Calu3 (cell line): ENCODE measurements at places on chromosomes 2 and 18. TPM values are rescaled to one million over a fixed set of nuclear protein-coding genes. Genes with fewer than 3 reads are reported as not detected.

Gene PREPL
- total RNA-seq, result 43.0 and 43.4 TPM in 2 replicates

Gene GPR75
- total RNA-seq, result 5.4 and 7.5 TPM in 2 replicates

Gene UGT1A8
- not detected in 2 replicates for total RNA-seq

Gene CHRND
- total RNA-seq, result not detected in 2 replicates

Gene MOCOS
- total RNA-seq, result 24.5 and 25.7 TPM in 2 replicates

Gene SGO2
- total RNA-seq, result 18.0 and 22.9 TPM in 2 replicates

Gene PLCD4
- total RNA-seq, result 0.38 and 0.95 TPM in 2 replicates

Gene CRYGC
- total RNA-seq, result not detected in 2 replicates

DNA sequence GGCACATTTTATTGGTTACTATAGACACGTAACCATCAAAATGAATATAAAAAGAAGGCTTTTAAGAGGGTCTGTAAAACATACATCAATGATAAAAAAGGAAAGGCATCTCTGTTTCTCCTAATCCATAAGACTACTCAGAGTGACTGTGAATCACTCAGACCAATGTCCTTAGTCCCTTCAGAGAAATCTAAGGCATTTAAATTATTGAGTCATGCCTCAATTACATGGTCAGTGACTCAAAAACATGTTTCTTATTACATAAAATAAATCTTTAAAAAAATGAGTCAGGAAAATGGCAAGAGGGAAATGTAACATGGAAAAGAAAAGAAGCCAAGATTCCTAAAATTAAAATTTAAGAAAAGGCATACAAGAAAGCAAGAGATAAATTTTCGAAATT lies 146.6 kb downstream of the ERBB4 start:
- no peaks in the 10 kb centered on the region for H3K27me3 ChIP-seq
- no peaks in the 10 kb centered on the region for H3K36me3 ChIP-seq
- no peak overlapping the region for H3K4me3 ChIP-seq
- H3K27ac ChIP-seq, result no peak overlapping the region
- no peak for DNase-seq
- H3K4me1 ChIP-seq, result no peaks in the 10 kb centered on the region

GRCh38 chr2:194105358-194105757 lies 1551.7 kb upstream of the SLC39A10 start:
- no peaks in the 10 kb centered on the region for H3K27me3 ChIP-seq
- H3K4me3 ChIP-seq, result no peak overlapping the region
- H3K27ac ChIP-seq, result no peak overlapping the region
- DNase-seq, result no peak

DNA sequence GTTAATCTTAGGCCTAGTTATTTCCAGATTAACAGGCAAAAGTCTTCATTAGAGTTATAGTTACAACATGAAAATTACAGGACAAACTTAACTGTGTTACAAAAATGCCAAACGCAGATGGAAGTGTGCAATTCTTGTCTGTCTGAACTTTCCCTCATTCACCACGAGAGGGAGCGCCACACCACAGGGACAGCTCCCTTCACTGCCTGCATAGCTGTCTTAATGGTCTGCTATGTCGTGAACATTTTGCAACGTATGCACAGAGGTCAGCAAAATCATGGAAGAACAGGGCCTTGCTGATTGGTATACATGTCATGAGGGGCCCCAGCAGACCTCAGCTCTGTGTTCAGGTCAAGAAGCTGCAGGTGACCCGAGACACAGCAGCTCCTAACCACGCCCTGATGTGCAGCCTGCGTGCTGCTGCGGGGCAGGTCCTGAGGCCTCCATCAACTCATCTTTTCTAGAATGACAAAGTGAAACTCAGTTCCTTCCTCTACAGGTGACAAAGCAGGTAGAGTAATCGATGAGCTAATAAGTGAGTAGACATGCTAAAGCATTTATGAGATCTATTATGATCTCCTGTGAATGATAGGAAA lies 78.8 kb upstream of the ATP8B1 start:
- peaks cover 31% of the 10 kb centered on the region for H3K4me1 ChIP-seq
- no peak overlapping the region for H3K4me3 ChIP-seq
- H3K27ac ChIP-seq, result peak overlapping the region; percentile 37

GRCh38 chr2:242085941-242086621 lies 216.6 kb downstream of the RTP5 start:
- peak overlapping the region; percentile 39 for H3K4me3 ChIP-seq
- no peaks in the 10 kb centered on the region for H3K27me3 ChIP-seq
- DNase-seq, result no peak
- H3K27ac ChIP-seq, result peak overlapping the region; percentile 57
- peaks cover 32% of the 10 kb centered on the region for H3K4me1 ChIP-seq
- peaks cover 29% of the 10 kb centered on the region for H3K36me3 ChIP-seq

DNA sequence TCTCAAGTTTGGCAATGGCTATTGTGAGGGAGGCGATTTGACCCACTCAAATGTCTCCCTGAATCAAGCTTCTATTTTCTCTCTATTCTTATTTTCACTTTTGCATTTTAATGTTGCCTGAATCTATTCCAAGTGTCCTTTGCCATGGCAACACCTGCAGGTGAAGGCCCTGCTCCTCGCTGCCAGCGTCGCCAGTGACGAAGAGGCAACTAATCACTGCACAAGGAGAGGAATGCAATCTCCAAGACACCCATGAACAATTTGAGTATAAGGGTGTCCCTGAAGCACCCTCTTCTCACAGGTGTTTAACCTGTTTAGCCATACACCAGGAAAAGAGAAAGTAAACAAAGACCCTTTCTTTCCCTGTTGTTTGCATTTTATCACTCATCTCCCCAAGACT lies 165.6 kb upstream of the VRK2 start:
- no peak overlapping the region for H3K27ac ChIP-seq
- peaks cover 8% of the 10 kb centered on the region for H3K4me1 ChIP-seq
- no peaks in the 10 kb centered on the region for H3K36me3 ChIP-seq

- no peaks in the 10 kb centered on the region for H3K27me3 ChIP-seq
- peaks cover 61% of the 10 kb centered on the region for H3K4me1 ChIP-seq
- H3K4me3 ChIP-seq, result no peak overlapping the region
- peak overlapping the region; percentile 96 for H3K27ac ChIP-seq
Observed at GRCh38 chr18:77061946-77062517, 70.6 kb downstream of the MBP start.

DNA sequence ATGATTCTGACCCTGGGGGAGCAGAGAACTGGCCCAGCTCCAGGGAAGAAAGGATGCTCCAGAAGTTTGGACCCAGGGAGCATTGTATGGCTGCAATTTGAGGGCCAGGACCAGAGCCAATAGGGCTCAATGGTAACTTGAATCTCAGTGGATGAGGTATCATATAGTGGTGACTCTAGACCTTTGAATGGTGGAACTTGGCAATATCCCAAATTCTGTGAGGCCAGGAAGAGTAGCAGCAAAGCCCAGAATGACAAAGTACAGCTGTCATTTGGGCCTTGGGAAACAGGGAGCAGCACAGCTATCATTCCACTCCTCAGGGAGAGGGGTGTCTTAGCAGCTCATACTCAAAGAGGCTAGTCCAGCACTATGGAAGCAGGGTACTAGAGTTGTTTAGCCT lies 332.9 kb upstream of the RBMS1 start:
- no peak overlapping the region for H3K27ac ChIP-seq
- no peak overlapping the region for H3K4me3 ChIP-seq
- no peaks in the 10 kb centered on the region for H3K27me3 ChIP-seq
- no peaks in the 10 kb centered on the region for H3K4me1 ChIP-seq

DNA sequence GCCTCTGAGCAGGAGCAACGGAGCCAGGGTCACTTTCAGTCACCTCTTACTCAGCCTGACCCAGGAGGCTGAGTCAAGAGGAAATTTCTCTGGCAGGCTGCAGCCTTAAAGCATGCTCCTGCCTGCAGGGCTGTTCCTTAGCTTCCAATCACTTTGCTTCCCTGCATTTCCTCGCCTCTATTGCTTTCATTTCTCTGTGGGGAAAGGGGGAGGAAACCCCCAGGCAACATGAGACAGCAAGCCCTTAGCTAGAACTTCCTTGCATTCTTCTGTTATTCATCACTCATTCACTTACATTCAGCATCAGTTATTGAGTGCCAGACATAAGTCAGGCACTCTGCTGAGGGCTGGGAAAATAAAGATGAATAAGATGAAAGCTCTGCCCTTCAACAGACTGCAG lies 13.0 kb downstream of the XDH start:
- no peak overlapping the region for H3K27ac ChIP-seq
- no peak overlapping the region for H3K4me3 ChIP-seq
- H3K4me1 ChIP-seq, result peaks cover 20% of the 10 kb centered on the region

DNA sequence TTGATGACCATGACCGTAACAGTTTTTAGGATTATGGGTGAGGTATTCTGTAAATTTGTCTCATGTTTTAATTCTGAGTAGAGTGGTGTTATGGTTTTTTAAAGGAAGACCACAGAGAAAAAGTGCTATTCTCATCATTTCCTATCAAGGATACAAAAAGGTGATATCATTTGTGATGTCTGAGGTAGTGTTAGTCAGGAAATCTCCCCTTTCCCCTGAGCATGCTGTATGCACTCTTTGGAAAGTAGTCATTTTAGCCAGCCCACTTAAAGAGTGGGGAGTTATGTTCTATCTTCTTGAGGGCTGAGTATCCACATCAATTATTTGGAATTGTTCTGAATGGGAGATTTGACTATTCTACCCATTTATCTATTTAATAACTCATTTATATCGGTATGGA lies 414.2 kb upstream of the SLC14A2 start:
- H3K27ac ChIP-seq, result peak overlapping the region; percentile 37
- no peaks in the 10 kb centered on the region for H3K27me3 ChIP-seq
- H3K4me3 ChIP-seq, result no peak overlapping the region
- H3K4me1 ChIP-seq, result peaks cover 14% of the 10 kb centered on the region
- H3K36me3 ChIP-seq, result no peaks in the 10 kb centered on the region

- H3K4me3 ChIP-seq, result no peak overlapping the region
- H3K4me1 ChIP-seq, result peaks cover 46% of the 10 kb centered on the region
- peak; percentile 75 for DNase-seq
- no peaks in the 10 kb centered on the region for H3K36me3 ChIP-seq
Observed at GRCh38 chr2:46803911-46804670, 111.5 kb downstream of the MCFD2 start.

GRCh38 chr2:230864605-230865306 lies at the start of gene ITM2C:
ITM2C (plus strand) TSS chr2:230864942; CDS start chr2:230865026, 84 bp downstream.
- H3K4me3 ChIP-seq, result peak within 1 kb of the TSS; percentile 87
- peaks cover 44% of the 10 kb centered on the region for H3K27me3 ChIP-seq
- peaks cover 21% of the 10 kb centered on the region for H3K4me1 ChIP-seq
- DNase-seq, result peak; percentile 83
- H3K27ac ChIP-seq, result peak within 1 kb of the TSS; percentile 23

GRCh38 chr2:134020608-134021007 lies 233.3 kb upstream of the MGAT5 start:
- H3K36me3 ChIP-seq, result no peaks in the 10 kb centered on the region
- no peaks in the 10 kb centered on the region for H3K27me3 ChIP-seq
- H3K27ac ChIP-seq, result no peak overlapping the region
- no peak overlapping the region for H3K4me3 ChIP-seq

DNA sequence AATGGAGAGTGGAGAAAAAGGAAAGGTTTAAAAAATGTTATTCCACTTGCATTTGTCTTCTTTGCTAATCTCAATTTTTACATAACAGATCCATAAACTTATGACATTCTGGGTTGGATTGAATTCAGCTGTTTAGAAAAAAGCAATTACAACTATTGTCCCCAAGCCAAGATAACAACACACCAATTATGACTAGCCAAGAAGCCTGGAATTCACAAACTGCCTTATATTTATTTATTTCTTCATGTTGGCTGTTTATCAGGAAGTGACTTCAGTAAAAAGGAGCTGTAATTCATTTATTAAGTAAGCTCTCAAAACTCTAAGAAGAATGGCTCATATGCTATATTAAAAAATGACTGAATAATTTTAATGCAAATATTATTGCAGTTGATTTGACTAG lies 137.4 kb downstream of the CALCRL start:
- no peaks in the 10 kb centered on the region for H3K4me1 ChIP-seq
- no peak for DNase-seq
- no peaks in the 10 kb centered on the region for H3K27me3 ChIP-seq
- no peak overlapping the region for H3K4me3 ChIP-seq

- H3K27me3 ChIP-seq, result no peaks in the 10 kb centered on the region
- DNase-seq, result no peak
- H3K27ac ChIP-seq, result no peak overlapping the region
- H3K4me1 ChIP-seq, result peaks cover 21% of the 10 kb centered on the region
- H3K36me3 ChIP-seq, result no peaks in the 10 kb centered on the region
Observed at GRCh38 chr2:214100488-214100887, 310.4 kb upstream of the VWC2L start.

DNA sequence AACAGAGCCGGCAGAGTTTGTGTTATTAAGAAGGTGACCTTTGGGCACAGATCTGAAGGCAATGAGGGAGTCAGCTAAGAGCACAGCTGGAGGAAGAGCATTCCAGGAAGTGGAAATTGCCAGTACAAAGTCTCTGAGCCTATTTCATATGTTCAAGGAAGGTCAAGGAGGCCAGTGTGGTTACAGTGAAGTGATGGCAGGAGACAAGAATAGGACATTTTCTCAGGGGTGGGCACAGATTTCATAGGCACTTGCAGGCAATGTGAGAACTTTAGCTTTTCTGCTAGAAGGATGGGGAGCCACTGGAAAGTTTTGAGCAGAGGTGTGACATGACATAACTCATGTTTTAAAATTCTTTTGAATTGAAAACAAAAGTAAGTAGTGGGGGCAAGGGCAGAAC lies 50.3 kb downstream of the ARHGAP25 start:
- H3K27me3 ChIP-seq, result peaks cover 13% of the 10 kb centered on the region
- no peaks in the 10 kb centered on the region for H3K4me1 ChIP-seq
- H3K27ac ChIP-seq, result no peak overlapping the region
- no peak for DNase-seq
- H3K36me3 ChIP-seq, result no peaks in the 10 kb centered on the region
- H3K4me3 ChIP-seq, result no peak overlapping the region

DNA sequence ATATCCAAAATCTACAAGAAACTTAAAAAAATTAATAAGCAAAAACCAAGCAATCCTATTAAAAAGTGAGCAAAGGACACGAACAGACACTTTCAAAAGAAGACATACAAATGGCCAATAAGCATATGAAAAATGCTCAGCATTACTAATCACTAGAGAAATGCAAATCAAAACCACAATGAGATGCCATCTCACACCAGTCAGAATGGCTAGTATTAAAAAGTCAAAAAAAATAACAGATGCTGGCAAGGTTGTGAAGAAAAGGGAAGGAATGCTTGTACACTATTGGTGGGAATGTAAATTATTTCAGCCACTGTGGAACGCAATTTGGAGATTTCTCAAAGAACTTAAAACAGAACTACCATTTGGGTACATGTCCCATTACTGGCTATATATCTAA lies 128.8 kb upstream of the SESTD1 start:
- H3K4me3 ChIP-seq, result no peak overlapping the region
- DNase-seq, result no peak
- no peak overlapping the region for H3K27ac ChIP-seq
- no peaks in the 10 kb centered on the region for H3K4me1 ChIP-seq
- no peaks in the 10 kb centered on the region for H3K27me3 ChIP-seq

DNA sequence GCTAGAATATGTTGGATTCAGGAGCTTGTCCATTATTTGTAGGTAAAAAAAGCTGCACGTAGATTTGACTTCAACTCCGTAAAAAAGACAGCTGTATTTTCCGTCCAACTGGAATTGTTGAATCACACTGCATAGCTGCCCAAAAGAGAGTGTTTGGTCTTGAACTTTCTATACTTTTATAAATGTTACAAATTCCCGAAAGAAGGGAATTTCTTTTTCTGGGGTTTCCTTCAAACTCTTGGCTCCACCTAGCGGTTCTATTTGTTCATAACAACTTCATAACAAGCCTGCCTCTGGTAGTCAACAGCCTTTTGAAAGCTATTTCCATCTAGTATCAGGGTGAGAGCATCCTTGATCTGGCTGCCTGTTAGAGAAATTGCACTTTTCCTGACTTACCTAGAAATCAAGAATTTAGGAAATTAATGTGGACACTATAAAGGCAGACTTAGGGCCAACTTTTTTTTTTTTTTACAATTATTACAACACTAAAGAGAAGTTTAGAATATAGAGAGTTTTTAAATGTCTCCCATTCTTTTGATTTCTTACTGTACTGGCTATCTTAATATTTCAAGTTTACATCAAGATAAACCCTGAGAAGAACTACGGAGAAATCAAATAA lies 48.1 kb downstream of the TMEM185B start:
- no peak overlapping the region for H3K4me3 ChIP-seq
- H3K27ac ChIP-seq, result no peak overlapping the region
- H3K4me1 ChIP-seq, result no peaks in the 10 kb centered on the region
- no peaks in the 10 kb centered on the region for H3K27me3 ChIP-seq
- H3K36me3 ChIP-seq, result no peaks in the 10 kb centered on the region
- DNase-seq, result peak; percentile 32
